ENCODE measurements at places on chromosomes 16 and 17. TPM values are rescaled to one million over a fixed set of nuclear protein-coding genes. Genes with fewer than 3 reads are reported as not detected.

The GGT6 gene
- not detected for polyA plus RNA-seq

The MPV17L gene
- polyA plus RNA-seq, result not detected

The LITAFD gene
- not detected for polyA plus RNA-seq

The PRSS33 gene
- not detected for polyA plus RNA-seq

DNA sequence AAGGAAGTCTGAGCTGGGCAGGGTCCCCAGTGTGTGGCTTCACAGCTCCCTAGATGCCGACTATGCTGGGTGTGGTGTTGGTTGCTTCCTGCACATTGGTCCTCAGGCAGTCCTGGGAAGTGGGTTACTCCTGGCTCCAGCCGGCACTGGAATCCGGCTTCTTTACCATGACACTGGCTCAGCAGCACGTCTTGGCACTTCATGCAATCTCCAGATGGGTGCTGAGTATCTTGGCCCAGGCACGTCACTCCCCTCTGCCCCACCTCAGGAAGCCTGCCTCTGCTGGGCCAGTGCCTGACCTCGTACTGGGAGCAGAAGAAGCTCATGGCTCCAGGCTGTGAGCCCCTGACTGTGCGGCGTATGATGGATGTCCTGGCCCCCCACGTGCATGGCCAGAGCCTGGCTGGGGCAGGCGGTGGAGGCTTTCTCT is 24.5 kb downstream of the FCSK start:
- no peak for DNase-seq

DNA sequence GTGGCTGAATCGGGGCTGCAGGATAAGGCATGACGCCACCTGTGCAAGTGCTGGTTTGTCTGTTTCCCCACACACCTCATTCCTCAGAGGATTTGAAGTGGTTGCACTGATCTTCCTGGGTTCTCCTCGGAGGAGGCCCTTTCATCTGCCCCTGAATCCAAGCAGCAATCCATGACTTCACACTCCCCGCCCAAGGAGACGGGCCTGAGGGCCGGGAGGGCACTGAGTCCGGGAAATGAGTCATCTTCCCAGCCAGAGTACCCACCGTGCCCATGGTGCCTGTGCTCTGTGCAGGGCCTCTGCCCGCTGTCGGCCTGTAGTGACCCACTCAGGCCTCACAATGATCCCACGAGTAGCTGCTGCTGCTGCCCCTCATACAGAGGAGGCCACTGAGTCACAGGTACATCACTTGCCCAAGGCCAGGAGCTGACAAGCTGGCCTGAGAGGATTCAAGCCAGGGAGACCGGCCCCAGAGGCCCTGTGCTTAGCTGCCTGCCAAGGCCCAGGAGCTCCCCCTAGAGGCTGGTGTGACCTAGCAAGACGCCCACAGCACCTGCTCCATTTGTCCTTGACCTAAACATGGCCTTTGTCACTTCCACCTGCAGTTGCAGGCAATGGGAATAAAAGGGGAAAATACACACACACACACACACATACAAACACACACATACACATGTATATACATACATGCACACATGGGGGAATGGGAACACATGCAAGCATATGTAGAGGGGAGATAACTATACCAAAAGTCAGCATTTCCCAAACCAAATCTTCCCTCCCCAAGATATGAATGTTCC is 240.0 kb downstream of the C16orf95 start:
- DNase-seq, result no peak

GRCh38 chr16:69717066-69717465 is 9.3 kb downstream of the NQO1 start:
- DNase-seq, result no peak

DNA sequence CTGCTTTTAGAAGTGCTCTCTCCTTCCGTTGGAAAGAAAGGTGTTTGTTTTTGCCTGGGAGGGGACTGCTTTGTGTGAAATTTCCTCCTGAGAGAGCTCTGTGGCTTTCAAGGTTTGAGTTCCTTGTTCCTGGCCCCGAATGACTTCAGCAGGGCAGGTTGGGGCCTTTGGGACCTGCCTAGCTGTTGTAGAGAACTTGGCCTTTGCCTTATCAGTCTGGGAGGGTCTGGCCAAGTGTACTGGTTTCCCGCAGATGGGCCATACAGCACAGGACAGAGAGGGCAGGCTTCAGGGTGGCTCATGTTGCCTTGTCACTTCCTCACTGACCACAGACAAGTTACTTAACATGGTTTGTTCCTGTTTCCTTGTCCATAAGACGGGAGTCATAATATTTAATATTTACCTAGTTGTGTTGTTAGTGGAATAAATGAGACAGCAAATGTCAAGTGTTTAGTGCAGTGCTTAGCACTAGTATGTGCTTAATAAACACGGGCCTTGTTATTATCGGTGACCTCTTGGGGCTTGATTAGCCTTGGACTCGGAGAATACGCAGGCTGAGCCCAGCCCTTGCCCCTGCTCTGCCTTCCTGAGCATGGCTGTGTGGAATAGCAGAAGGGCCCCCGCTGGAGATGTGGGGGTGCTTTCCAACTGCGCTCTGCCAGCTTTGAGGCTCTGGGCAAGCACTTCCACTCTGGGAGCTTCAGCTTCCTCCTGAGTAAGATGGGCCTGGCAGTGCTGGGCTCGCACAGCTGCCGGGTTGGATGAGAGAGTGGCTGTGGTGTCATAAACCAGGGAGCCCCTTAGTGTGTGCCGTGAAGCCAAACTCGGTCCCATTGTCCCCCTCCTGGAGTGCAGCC is 6.6 kb downstream of the PRSS8 start:
- DNase-seq, result no peak

DNA sequence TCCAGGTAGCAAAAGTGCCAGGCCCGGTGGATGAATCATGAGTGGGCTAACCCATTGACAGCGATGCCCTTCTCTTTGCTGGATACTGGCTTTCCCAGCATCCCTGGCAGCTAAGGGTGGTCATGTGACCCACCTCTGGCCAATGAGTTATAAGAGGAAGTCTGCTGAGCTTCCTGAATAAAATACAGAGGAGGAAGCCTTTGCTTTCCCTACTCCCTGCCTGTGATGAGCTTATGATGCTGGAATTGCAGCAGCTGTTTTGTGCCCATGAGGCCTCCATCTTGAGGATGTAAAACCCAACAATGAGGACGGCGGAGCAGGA is 15.0 kb upstream of the ATP2A3 start:
- DNase-seq, result no peak

- no peak for DNase-seq
These were observed 38.4 kb upstream of the PABPN1L start for GRCh38 chr16:88904676-88905365.
